ENCODE measurements at places on chromosomes 1 and 21.
A peak's percentile ranks its signal among the peaks of the same experiment; 100 is the strongest.

- DNase-seq: peak; percentile 89
These were observed at the start of gene MR1 for GRCh38 chr1:181033799-181034451. Gene MR1 (plus strand): TSS chr1:181033983. CDS start chr1:181034008, 25 bp downstream.

DNA sequence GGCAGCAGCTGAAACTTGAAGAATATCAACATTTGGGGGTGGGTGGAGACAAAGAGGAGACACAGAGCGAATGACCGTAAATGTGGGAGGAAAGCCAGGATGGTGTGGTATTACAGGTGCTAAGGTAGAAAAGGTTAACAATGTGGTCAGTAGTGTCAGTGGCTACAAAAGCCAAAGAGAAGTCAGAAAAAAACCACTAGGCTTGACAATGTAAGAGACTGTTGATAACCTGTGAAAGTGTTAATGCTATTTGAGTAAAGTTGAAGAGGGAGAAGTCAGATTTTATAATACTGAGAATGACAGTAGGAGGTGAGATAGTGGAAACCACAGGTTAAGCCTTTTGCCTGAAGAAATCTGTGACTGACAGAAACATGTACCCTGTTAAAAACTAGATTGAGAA is 120.8 kb downstream of the CLEC20A start:
- no peak for DNase-seq

DNA sequence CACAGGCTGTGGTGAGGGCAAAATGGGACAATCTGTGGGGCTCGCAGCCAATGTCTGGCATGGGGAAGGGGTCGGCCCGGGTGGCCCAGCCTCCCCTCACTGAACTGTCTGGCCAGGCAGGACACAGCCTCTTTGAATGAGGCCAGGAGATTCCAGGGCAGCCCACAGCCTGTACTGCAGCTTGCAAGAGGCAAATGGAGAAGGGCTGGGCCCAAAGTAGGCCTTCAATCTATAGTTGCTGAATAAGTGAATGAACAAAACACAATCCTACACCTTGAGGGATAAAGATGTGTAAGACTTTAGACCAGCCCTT is 23.2 kb downstream of the SLC27A3 start:
- DNase-seq: no peak

GRCh38 chr1:40141878-40142535 is 19.2 kb upstream of the RLF start:
- DNase-seq: peak; percentile 58

GRCh38 chr1:27011058-27011764 is 1.4 kb downstream of the TENT5B start:
- peak; percentile 87 for DNase-seq

GRCh38 chr1:93665015-93665414 is 16.6 kb downstream of the BCAR3 start:
- no peak for DNase-seq

GRCh38 chr1:205563927-205564441 is 59.5 kb downstream of the CDK18 start:
- no peak for DNase-seq

GRCh38 chr1:216207154-216207553 is 216.1 kb downstream of the USH2A start:
- DNase-seq: no peak
